Stimulated activated CD8-positive, alpha-beta memory T cell treated with anti-CD3 and anti-CD28 coated beads, Interleukin-7, amount 100 ng/mL, for 1 hour (primary cell): ENCODE measurements at places on chromosomes 7 and 10.

GRCh38 chr10:33596422-33596821 is 262.0 kb upstream of the NRP1 start:
- no peak for DNase-seq

GRCh38 chr7:112930787-112931186 is 140.6 kb upstream of the TMEM168 start:
- DNase-seq = no peak

GRCh38 chr10:10394933-10395658 is 622.6 kb upstream of the CELF2 start:
- DNase-seq = no peak

- no peak for DNase-seq
Measured at GRCh38 chr10:73875139-73875475, 752 bp upstream of the CAMK2G start.

GRCh38 chr7:28873365-28873764 is 84.8 kb downstream of the TRIL start:
- DNase-seq = no peak

DNA sequence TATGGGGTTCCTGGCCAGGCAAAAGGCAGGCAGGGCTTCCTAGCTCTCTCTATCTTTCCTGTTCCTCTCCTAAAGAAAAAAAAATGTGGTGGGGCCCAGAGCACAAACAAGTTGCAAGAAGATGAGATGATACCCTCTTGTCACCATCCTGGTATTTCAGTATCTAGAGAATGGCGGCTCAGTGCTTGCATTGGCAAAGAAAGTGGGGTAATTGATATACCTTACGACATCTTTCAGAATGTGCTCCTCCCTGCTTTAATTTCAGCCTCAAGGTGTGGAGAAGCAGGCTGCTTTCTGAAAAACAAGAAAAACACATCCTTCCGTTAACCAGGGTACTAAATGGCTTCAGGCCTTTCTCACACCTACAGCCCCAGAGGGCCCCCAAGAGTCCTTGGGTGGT is 34.5 kb upstream of the CUX1 start:
- DNase-seq = no peak

DNA sequence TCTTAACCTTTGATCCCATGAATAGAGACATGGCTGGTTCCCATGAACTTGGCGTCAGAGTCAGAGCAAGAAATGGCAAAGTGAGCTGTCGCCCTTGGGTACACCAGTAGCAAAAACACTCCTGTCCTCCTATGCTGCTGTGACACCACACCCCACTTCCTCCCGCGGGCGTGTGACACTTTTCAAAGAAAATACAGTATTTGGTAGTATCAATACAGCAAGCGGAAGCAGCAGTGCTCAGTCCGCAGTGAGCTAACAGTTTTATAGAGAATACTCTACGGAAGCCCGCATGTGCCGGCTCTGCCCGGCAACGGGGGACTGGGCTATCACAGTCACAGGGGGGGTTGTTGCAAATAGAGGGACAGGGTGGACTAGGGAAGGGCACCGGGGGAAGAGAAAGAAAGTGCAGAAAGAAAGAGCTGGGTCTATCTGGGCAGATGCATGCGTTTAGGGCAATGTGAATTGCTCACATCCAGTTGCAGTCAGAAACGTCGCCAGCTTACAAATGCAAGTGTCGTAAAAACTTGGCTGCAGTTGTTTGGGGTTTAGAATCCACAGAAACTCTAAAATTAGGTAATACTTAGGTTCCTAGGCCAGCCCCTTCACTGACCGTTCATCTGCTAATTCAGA is 49.8 kb downstream of the PRKCQ start:
- peak; percentile 46 for DNase-seq

DNA sequence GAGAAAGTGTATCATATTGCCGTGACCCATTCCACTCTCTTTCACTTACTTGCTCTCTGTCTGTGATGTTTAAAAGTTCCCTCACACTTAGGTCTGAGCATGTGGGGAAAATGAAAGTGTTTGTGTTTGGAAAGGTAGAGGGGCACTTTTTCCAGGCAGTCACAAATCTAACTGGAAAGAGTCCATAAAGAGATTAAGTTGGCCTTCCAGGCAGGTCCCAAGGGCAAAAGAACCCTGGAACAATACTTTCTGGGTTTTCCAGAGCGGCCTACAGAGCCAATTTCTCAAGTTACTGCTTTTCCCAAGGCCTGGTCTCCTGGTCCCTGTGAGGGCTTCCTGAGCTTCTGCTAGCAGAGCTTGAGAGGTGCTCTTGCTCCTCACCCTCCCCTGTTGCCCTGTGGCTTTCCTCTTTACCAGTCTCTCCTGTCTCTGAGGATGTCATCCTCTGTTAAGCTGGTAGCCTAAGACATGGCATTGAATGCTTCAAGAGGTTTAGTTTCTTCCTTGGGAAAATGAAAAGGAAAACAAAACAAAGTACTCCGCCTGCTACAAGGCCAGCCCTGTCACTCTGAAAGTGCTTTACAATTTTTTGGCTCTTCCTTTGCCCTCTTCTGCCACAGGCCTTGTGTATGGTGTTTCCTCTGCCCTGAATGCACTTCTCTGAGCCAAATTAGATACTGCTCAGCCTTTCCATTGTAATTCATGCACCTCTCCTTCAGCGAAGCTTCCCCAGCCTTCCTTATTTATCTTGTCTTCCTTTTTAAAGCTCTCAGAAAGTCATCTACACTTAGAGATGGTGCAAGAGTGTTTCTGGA is 20.1 kb downstream of the TES start:
- no peak for DNase-seq

GRCh38 chr10:101266381-101267289 is 37.4 kb upstream of the LBX1 start:
- DNase-seq = no peak

DNA sequence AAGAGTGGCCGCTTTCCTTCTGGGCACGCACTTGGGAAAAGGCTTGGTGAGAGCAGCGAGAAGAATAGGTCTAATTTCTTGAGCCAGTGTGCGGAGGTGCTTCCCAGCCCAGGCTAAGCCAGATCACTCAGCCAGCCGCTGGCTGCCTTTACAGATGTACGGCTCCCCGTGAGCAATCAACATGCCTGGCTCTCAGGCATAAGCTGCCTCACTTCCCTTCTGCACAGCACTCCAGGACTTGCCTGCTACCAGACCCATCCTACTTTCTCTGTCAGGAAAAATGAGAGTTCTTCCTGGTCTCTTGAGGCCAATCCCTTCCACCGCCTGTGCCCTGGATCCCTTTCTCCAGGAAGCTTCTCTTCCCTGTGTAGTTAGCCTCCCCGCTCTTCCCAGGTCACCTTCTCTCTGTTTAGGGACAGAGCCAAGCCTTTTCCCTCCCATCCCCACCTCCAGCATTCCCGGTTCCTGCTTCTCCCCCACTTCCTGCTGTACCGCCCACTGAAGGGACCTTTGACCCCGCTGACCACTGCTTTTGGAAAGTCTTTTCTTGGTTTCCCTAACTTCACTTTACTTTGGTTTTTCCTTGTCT is 1.1 kb upstream of the ACTR3C start:
- DNase-seq = no peak

- no peak for DNase-seq
Measured at GRCh38 chr10:118213436-118213835, 128.7 kb downstream of the FAM204A start.

- DNase-seq = no peak
Measured at GRCh38 chr7:1954366-1955004, 278.3 kb downstream of the MAD1L1 start.

GRCh38 chr10:111785921-111786320 is 397.6 kb downstream of the GPAM start:
- DNase-seq = no peak
